KG1 (cell line): ENCODE measurements at places on chromosomes 5 and 9.

GRCh38 chr5:166346726-166347374, 1944.6 kb upstream of the WWC1 start:
- DNase-seq, result no peak

GRCh38 chr5:41176952-41177351, 36.4 kb downstream of the C6 start:
- no peak for DNase-seq

GRCh38 chr9:90107040-90107725, 502.4 kb downstream of the GADD45G start:
- DNase-seq, result no peak

DNA sequence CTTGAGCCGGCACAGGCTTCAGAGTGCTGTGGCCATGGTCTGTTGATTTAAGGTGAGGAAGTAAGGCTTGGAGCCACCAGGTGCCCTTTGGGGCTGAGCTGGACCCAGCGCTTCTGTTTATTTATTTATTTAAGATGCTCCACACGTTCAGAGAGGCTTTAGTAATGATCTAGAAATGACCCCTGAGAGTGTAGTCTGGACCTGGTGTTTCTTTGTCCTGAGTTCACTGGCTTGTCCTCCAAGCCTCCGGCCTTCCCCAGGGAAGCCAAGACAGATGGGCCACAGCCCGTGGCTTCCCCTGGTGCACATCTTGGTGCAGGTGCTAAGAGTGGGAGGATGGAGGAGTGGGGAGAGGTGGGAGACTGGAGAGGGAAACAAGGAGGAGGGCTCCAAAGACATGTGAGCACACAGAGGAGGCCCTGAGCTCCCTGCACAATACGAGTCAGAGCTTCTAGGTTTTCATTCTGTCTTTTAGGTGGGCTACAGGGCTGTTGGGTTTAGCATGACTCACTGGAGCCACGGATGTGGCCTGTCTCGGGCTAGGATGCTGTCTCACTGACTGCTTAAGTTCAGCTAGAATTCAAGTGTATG, 56.9 kb downstream of the AHRR start:
- DNase-seq, result no peak

GRCh38 chr5:59152701-59153245, 569.9 kb downstream of the RAB3C start:
- DNase-seq, result no peak

DNA sequence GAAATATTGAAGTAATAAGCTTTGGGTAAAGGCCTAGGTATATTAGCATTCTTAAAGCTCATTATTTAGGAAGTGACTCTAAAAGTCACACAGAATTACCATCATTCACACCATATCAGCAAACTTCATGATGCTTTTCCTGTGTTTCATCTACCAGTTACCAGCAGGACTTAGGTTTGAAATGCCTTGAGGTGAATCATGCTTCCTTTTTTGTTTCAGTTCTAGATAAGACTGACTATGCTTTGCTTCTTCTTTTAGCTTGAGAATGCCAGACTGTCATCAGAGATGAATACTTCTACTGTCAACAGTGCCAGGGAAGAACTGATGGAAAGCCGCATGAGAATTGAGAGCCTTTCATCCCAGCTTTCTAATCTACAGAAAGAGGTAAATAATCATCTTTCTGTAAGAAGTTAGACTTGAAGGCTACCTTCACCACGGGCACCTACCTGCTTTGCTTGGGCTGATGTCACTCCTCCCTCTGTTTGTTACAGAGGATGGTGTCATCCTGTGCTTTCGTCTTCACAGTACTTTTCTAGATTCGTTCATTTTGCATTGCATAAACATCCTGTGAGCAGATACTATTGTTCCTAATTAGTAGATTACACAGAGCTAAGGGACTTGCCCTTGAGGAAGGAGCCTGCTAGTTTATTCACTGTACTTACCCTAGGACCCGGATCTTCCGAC, 34.7 kb downstream of the LMNB1 start:
- DNase-seq, result no peak

- peak; percentile 11 for DNase-seq
These were observed 269.5 kb downstream of the SEC61B start for GRCh38 chr9:99491408-99492158.
